ENCODE measurements at places on chromosomes 16 and 17.

GRCh38 chr17:50204431-50204830 is 3.0 kb upstream of the COL1A1 start:
- DNase-seq = no peak

DNA sequence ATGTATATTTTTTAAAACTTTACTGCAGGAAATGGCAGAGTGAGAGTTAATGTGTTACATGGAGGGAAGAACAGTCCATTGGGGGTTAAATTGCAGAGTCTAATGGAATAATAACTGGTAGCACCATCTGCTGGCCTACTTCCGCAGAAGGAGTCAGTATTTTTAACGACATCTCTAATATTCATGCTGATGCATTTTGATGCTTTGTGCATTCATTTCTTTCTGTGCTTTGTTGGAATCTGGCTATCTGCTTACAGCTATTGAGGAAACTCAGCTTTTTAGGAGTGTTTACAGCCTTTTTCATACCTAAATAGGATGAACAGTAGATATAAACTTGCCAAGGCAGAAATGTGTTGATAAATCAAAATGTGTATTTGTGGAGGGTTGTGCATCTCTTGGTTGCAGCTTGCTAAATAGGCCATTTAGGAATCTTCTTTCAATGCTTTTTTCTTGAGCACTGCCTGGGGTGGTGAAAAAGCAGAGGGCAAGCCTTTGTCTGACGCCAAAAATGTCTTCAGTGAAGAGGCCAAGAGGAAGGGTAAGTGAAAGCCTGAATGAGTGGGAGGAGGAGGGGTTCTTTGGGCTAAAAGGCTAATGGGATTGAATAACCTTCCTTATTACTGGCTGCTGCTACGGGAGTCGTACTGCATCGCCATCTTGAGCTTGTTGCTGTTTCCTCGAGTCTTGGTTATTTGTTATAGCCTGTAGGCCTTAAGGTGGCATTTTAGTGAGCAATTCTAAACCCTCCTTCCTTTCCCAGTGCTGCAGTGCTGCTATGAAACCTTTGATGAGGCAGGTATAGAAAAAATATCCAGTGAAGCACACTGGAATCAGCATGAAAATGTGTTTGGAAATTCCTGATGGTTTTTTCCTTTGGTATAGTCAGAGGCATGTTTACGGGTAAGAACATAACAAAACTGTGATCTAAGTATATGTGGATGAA is 153.3 kb downstream of the CHD9 start:
- DNase-seq = no peak

- no peak for DNase-seq
These were observed 68.1 kb upstream of the TMEM132E start for GRCh38 chr17:34511265-34511664.

DNA sequence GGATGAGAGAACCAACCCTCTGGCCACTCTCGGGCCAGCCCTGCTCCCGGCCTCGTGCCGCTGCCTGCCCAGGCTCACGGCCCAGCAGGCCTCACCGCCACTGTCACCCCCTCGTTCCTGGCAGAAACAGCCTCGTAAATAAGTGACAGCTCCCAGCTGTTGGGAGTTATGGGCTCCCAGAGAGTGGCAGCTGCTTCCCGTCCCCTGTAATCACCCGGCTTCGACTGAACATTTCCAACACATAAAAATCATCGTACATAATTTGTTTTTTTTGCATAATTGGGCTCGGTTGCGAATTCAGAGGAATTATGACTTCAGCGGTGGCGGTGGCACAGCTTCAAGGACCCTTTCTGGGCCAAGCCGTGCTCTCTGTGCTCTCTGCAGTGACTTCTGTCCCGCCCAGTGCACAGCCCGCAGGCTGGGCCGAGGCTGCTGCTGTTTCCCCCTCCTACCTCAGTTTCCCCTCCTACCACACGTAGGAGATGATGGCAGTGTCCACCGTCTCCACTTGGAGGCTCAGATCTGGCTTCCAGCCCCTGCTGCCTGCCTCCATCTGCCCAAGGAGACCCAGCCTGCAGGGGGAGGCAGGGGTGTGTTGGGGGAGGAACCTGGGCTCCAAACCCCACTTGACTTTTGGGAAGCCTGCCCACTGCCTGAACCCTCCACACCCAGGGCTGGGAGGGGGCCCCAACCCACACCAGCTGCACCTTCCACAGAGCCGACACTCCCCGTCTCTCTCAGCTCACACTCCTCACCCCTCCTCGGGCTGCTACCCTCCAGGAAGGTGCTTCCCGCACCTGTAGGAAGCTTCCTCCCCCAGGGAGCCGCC is 84.9 kb downstream of the RTN4RL1 start:
- no peak for DNase-seq

DNA sequence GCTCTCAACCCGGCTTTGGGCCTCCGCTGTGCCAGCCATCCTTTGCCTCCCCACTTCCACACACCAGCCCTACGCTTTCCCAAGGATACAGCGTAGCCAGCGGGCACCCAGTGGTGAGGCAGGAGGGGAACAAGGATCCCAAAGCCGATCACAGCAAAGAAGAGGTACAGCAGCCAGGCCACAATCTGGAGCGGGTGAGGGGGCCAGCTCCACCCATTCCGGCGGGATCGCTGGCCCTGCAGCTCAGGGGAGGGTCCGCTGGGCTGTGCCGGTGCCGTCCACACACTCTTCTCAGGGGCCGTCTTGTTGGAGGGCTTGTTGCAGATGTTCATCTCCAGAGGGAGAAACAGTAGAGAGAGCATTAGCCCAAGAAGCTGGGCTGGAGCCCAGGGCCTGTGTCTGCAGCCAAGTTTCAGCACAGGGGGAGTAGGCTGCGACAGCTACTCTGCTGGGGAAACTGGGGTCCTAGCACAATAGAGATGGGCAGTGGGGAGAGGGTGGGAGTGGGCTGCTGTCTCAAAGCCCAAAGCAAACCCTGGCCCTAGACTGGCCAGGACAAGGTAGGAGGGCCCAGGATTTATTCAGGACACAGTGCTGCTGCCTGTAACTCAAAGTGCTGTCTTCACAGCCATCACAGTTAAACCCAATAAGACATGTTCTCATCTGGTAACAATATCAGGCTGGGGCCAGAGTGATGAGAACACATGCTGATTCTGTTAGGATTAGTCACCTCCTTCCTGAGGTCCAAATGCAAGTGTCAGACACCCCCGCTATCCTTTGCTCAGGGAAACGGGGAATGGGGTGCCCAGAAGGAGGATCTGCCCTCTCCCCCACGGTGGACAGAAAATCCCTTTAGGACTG is 9.9 kb downstream of the ZDHHC1 start:
- no peak for DNase-seq

- DNase-seq = no peak
These were observed 58.3 kb downstream of the BEAN1 start for GRCh38 chr16:66485376-66485775.

- no peak for DNase-seq
These were observed 1.7 kb downstream of the METRNL start for GRCh38 chr17:83080858-83081683.

DNA sequence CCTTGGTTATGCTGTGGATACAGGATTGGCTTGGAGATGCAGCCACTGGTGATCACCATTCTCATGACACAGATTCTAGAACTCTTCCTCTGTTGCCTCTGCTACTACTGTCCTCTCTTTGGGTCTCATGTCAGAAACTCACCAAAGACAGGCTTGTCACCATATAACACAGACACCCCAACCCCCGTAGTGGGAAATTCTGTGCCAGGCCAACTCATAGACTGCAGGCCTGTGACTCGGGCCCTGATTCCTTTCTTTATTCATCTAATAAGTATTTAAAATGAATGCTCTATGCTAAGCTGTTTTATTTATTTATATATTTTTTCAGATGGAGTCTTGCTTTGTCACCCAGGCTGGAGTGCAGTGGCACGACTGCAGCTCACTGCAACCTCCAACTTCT is 9.5 kb downstream of the CYB5D2 start:
- no peak for DNase-seq

DNA sequence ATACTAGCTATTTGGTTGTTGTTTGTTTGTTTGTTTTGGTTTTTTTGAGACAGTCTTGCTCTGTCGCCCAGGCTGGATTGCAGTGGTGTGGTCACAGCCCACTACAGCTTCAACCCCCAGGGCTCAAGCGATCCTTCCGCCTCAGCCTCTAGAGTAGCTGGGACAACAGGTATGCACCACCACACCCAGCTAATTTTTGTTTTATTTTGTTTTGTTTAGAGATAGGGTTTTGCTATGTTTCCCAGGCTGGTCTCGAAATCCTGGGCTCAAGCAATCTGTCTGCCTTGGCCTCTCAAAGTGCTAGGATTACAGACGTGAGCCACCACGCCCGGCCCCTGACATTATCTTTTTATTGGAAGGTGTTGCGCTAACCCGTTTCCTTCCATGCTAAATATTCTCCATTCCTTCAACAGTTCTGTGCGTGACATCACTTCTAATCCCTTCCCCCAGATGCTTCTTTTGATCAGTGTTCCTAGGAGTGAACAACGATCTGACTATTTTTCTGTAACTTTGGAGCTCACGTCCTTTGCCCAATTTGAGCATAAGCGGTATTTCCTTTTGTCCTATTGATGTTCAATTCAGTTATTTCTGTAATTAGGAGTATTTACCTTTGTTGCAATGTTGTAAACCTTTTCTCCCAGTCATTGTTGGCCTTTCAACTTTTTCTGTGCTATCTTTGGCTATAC is 30.2 kb upstream of the EMP2 start:
- DNase-seq = no peak

GRCh38 chr16:85774136-85774535 is 23.2 kb upstream of the C16orf74 start:
- no peak for DNase-seq

All from stimulated activated CD4-positive, alpha-beta T cell treated with anti-CD3 and anti-CD28 coated beads, Interleukin-15, amount 100 ng/mL, for 48 hours (primary cell).